ENCODE measurements at places on chromosomes 3 and 15.

DNA sequence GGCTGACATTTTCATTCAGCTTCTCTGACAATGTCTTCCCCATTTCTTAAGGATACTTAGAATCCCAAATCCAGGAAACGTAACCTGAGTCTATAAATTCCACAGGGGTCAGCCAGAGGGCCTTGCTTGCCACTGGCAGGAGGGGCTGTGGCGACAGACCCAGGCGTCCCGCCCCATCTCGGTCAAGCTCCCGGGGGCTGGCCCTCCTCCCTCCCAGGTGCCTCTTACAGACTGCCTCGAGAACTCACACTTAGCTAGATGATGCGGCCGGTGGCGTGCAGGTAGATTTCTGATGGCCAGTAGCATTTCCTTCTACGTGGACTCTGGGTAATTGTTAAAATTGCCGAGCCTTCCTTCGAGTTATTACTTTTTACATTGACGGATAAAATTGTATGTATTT lies 172.5 kb downstream of the NSMCE3 start:
- no peak for DNase-seq

GRCh38 chr3:151635905-151636304 lies 97.8 kb upstream of the AADACL2 start:
- DNase-seq = no peak

DNA sequence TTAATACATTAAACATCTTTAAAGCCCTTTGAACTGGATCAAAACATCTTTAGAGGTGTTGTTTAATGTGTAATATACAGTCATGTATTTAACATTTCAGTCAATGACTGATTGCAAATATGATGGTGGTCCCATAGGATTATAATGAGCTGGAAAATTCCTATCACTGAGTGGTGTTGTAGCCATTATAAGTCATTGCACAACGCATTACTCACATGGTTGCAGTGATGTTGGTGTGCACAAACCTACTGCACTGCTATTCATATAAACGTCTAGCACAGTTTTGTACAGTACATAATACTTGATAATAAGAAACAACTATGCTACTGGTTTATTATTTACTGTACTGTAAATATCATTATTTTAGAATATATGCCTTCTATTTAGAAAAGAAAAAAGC lies 75.6 kb downstream of the DTWD1 start:
- DNase-seq = no peak

- no peak for DNase-seq
Observed at GRCh38 chr3:156587760-156588069, 32.8 kb upstream of the SSR3 start.

GRCh38 chr3:195352895-195353488 lies 82.0 kb upstream of the XXYLT1 start:
- DNase-seq = no peak

DNA sequence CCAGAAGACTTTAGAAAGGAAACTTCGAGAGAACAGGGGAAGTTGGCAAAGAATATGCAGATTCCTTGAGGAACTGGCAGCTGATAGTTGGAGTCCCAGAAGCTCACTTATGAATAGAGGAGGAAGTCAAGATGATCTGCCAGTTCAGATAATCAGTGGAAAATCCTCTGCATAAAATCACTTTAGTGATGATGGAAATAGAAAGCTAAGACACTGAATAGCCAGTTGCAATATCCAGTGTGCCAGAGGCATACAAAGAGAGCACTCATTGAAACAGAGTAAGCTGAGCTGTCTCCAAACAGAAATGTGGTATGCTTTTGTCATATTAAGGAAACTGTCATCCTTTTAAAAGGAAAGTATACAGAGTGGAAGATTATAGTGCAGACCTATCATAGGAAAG lies 1207.6 kb downstream of the OTOL1 start:
- no peak for DNase-seq

GRCh38 chr3:150480877-150481276 lies 65.4 kb downstream of the SERP1 start:
- no peak for DNase-seq

GRCh38 chr3:63955036-63955650 lies 43.0 kb upstream of the SCAANT1 start:
- no peak for DNase-seq

GRCh38 chr3:129018271-129018670 lies 17.2 kb downstream of the EFCC1 start:
- DNase-seq = no peak

DNA sequence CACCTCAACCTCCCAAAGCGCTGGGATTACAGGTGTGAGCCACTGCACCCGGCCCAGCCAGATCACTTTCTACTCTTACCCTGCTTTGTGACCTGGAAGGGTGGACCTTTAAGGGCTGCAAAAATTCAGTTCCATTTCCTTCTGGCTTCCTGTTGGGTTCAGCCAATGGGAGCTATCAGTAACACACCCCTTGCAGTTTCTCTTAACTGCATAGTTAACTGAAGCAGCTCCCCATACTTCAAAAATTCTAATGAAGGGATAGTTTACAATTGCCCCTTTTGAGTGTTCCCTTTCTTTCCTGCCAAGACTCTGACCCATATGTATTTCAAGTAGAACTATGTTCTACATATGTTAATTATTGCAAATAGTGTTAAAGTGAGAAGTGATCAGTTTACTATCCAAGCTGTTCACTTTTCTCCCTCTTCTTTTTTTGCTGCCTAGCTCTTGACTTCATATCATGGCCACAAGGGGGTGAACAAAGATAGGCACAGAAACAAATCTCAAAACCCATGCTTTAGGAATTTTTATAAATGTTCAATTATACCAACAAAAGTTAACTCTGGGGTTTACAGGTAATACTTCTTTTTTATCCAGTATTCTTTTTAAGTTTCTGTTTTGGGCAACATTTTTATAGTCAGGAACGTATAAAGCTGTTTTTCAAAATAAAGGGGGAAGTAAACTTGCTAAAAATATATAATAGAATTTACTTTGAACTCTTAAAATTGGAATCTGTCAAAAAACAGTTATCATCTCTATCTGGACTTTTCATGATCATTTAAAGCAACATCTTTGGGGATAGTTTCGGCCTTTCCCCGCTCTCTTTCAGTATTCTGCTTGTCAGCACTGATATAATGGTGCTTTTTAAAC lies 8.1 kb downstream of the PGBD4 start:
- DNase-seq = no peak

Data from activated T-cell treated with anti-CD3 and anti-CD28 coated beads for 48 hours (primary cell).